Temporal lobe (tissue), 4 donors: ENCODE measurements at places on chromosomes 16 and 17. TPM values are rescaled to one million over a fixed set of nuclear protein-coding genes. Genes with fewer than 3 reads are reported as not detected.

PIK3R5 gene
- total RNA-seq = 0.49 TPM

KREMEN2 gene
- 0.25 TPM for total RNA-seq

NHLRC4 gene
- 0.25 TPM for total RNA-seq

NPB gene
- 1.5 TPM for total RNA-seq

ZPBP2 gene
- total RNA-seq = not detected

HSD17B1 gene
- total RNA-seq = 0.98 TPM

ST6GALNAC1 gene
- 2.5 TPM for total RNA-seq

SLC13A2 gene
- total RNA-seq = not detected

TMC8 gene
- total RNA-seq = 0.49 TPM

FLYWCH2 gene
- total RNA-seq = 28.3 TPM

HCRT gene
- total RNA-seq = not detected

ABCA10 gene
- total RNA-seq = 2.7 TPM

LPO gene
- under 0.01 TPM for total RNA-seq

CACNG1 gene
- 0.25 TPM for total RNA-seq

ITGAL gene
- 1.2 TPM for total RNA-seq
